ENCODE measurements at places on chromosomes 13 and 19.

- DNase-seq: no peak
Measured at GRCh38 chr19:18800636-18801035, 9.5 kb upstream of the COMP start.

GRCh38 chr19:41607668-41608067 is 19.2 kb downstream of the CEACAM4 start:
- no peak for DNase-seq

DNA sequence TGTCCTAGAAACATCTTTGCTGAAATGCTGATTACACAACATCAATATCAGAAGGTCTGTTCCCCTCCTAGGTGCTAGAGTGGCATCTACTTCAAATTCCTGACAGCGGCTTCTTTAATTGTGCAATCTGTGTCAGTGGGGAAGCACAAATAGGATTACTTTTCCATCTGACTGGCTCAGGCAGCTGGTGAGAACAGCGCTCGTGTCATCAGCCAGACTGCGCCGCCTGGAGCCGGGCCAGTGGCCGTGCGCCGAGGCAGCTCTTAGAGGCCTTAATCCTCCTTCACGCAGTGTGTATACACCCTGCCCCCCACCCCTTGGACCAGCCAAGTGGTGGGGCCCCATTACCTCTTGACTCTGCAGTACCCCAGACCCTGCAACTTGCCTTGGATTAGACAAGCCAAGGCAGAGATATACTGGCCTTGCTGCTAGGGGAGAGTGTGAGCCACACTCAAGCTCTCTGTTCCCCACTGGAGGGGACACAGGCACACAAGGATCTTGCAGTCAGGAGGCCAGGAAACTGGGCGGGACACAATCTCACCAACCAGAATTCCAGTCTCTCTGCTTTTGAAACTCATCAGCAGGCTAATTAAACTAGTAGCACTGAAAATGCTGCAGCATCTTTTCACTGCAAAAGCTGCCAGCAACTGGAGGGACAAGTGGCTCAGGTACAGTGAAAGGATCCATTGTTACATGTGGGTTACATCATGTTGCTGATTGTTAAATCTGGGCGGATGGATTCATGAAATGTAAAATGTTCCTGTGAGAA is 48.9 kb upstream of the EPHX3 start:
- no peak for DNase-seq

DNA sequence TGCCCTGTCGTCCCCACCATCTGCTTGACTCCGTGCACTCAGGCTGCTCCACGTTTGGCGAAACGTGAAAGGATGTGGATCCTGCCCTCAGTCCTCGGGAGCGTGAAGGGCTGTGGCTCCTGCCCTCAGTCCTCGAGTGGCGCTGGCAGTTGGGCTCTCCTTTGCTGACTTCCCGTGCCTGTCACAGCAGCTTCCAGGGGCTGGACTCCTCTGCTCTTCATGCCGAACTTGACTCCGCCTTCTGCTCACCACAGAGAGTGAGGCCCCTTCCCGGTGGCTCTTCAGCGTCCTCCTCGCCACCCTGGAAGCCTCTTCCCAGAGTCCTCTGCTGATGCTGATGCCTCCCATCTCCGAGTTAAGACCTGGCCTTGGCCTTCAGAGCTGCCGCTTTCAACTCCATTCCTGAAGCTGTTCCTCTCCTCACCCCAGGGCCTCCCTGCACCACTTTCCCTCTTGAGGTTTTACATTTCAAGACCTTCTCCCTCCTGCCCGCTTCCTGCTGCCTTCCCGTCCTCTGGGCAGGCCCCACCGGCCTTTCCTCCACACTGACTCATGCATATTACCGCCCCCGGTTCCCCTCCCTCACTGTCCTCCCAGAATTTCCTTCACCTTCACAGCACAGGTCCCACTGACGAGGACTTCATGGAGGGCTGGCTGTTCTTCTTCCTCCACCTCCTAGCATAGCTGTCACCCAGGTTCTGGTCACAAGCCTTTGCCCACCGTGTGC is 111.7 kb downstream of the SHISA2 start:
- no peak for DNase-seq

GRCh38 chr13:48400850-48401291 is 12.0 kb downstream of the LPAR6 start:
- DNase-seq: no peak

DNA sequence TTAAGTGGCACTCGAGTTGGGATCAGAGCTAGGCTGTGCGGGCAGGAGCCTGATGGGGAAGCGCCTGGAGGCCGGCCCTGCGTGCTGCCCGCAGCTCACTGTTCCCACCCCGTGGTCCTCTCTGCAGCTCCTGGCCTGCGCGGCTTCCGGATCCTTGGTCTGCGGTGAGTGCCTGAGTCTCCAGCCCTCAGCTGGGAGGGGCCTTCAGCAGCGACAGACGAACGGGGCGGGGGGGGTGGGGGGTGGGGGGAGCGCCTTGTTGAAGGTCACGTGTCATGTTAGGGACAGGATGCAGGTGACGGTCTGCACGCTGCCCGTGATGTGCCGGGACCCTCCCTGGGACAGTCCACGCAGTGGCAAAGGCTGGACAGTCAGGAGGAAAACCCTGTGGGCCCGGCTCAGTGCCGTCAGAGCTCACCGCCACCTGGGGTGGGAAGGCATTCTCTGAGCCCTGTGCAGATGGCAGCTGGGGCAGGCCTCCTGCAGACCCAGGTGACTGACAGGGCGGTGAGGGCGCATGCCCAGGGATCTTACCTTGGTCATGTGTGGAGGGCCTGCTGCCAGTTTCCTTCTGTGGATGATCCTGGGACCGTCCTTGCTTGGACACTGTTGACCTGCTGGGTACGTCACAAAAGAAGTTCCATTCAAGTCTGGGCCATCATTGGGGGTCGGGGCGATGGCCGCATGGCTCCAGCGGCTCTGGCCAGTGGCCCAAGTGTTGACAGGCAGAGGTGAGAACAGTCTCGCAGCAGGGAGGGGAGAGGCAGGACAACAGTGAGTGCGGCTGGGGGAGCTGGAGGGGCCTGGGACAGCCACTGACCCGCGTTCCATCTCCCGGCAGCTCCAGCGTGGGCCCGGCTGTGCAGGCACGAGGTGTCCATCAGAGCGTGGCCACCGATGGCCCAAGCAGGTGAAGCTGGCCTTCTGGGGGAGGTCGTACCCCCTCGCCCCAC is 4.3 kb downstream of the NDUFS7 start:
- DNase-seq: no peak

- DNase-seq: no peak
Measured at GRCh38 chr13:46561286-46561685, 8.3 kb downstream of the LRCH1 start.

DNA sequence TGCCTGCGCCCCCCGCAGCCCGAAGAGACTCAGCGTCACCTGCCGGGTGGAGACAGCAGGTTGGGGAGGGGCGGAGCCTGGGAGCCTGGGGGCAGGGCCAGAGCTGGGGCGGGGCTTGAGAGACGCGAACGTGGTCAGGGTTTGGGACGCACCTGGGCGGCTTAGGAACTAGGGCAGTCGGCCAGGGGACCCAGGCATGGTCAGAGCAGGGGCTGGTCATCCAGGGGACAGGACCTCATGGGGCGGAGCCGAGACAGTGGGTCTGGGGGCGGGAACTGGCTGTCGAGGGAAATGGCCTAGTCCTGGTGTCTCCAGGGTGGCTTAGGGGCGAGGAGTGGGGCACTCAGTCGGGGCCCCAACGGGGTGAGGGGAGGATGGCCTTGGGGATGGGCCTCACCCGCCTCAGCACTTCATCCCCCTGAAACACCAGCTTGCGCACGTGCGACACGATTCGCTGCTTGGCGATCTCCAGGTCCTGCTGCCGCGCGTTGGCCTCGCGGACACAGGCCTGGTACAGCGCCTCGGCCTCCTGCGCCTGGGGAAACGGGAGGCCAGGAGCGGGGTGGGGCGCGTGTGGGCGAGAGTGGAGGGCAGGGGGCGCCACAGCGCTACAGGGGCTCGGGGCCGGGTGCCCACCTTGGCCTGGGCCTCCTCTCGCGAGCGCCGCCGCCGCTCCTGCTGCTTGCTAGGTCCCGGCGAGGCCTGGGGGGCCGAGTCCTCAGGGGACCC is 5.8 kb downstream of the GMIP start:
- DNase-seq: no peak

GRCh38 chr19:10998045-10998533 is 37.3 kb downstream of the SMARCA4 start:
- DNase-seq: no peak

- no peak for DNase-seq
Measured at GRCh38 chr13:59665732-59666131, 498.0 kb downstream of the DIAPH3 start.
